ENCODE measurements at places on chromosomes 2 and 18.

DNA sequence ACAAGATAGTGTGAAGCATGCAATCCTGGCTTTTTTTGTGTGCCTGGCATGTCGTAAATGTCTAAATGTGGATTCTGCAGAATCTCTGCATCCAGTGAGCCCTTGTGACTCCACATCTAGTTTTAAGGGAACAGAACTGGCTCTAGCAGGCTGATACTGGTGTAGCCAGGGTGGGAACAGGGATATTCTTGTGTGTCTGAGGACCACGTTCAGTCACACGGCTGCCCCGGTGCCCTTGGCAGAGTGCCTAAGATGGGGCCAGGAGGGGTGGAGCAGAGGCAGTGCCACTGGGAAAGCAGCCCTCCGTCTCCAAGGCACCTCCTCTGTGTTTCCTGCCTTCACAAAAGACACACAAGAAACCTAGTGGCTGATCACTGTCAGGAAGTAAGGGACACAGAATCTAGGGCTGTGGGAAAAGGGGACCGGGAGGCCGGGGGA, 91.5 kb upstream of the PARD3B start:
- no peak for DNase-seq

GRCh38 chr18:57518533-57518932, 68.0 kb downstream of the FECH start:
- no peak for DNase-seq

DNA sequence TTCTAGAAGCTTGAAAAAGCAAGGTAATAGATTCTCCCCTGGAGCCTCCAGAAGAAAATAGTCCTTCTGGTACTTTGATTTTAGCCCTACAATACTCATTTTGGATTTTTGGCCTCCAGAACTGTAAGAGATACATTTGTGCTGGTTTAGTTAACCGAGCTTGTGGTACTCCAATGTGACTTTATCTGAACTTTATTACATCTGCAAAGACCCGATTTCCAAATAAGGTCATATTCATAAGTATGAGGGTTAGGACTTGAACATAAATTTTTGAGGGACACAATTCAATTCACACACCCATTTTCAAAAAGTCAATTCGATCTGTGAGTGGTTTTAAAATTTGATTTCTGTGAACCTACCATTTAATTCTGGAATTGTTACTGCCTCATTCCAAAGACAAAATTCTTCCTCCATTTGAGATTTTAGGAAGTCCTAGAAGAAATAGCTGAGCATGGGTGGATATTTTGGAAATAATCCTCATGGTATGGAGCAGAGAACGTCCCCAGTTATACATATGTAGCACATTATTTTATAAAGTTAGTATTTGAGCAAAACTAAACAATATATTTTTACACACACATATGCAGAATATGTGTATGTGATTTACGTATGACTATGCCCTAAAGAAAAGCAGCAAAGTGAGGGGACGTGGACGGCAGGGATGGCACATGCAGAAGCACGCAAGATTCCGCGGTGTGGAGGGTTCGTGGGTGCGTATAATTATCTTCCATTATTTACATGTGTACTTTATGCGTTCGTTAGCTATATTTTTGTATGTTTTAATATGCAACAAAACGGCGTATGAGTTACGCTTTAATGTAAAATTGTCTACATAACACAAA, 905 bp upstream of the NUP35 start:
- DNase-seq = no peak

DNA sequence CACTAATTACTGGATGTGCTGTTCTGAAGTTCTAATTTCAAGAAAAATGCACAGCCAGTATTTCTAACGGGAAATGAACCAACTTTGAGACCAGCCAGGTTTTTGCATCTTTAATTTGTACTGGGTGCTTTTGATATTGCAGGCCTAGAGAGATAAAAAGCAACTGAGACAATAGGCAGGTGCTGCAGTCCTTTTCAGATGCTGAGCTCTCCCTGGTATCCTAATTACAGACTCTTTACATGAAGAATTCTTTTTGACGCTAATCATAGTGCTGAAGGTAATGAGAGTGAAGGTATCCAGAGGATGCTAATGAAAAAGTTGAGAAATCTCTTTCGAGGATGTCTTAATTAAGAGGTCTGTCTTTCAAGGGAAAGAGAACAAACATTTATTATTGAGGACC, 85.1 kb downstream of the SERPINB8 start:
- no peak for DNase-seq

- no peak for DNase-seq
Measured at GRCh38 chr18:3179430-3180089, 40.2 kb downstream of the MYOM1 start.

- no peak for DNase-seq
Measured at GRCh38 chr2:36168115-36168514, 187.5 kb upstream of the CRIM1 start.

DNA sequence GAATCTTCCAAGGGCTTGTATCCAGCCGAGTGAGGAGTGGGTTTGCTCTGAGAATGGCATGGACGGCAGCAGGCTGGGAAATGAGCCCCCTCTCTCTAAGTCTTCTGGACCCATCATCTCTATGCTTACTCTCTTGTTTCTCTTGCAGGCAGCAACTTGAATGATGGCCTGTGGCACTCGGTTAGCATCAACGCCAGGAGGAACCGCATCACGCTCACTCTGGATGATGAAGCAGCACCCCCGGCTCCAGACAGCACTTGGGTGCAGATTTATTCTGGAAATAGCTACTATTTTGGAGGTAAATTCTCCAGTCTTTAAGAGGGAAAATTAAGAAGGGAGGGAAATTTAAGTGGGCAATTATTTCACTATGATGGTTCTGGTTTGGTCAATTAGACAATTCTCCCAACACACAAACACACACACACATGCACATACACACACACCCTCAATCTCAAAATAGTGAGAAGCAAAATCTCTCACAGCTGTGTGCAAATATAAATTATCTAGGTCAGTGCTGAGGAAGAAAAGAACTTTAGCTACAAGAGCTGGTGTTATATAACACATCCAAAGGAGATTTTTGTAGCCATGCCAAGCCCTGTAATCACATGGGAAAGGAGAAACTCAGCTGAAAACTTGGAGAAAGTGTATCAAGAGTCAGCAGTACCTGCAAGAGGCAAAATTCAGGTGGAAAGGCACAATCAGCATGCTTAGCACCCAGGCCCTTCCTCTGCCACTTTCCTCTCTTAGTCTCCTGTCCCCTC, 499.2 kb downstream of the CNTNAP5 start:
- DNase-seq = no peak

- DNase-seq = no peak
Measured at GRCh38 chr18:41461114-41461513, 493.9 kb upstream of the PIK3C3 start.
